Pancreas (tissue), 10 donors: ENCODE measurements at places on chromosomes 1 and 21. TPM values are rescaled to one million over a fixed set of nuclear protein-coding genes. Genes with fewer than 3 reads are reported as not detected.

DNA sequence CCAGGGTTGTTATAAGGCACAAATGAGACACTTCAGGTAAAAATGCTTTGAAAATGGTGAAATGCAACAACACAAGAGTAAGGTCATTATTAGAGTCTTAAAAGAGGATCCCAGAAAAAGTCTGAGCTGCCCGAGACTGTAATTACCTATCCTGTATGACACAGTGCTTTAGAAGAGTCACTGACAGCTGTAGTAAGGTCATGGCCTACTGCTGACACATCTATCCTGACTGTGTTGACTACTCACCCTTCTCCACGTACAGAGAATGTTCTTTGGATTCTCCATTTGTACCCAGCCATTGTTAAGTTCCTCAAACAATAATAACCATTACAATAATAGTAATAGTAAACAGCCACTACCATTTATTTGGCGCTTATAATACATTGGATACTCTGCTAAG, 104.4 kb downstream of the CACHD1 start:
- H3K27ac ChIP-seq: no peak overlapping the region
- no peaks in the 10 kb centered on the region for H3K4me1 ChIP-seq
- H3K4me3 ChIP-seq: no peak overlapping the region
- no peaks in the 10 kb centered on the region for H3K36me3 ChIP-seq
- DNase-seq: no peak
- no peaks in the 10 kb centered on the region for H3K27me3 ChIP-seq

GRCh38 chr1:6249739-6250689, 6.0 kb downstream of the HES3 start:
- DNase-seq: no peak
- H3K4me1 ChIP-seq: no peaks in the 10 kb centered on the region
- no peak overlapping the region for H3K4me3 ChIP-seq

DNA sequence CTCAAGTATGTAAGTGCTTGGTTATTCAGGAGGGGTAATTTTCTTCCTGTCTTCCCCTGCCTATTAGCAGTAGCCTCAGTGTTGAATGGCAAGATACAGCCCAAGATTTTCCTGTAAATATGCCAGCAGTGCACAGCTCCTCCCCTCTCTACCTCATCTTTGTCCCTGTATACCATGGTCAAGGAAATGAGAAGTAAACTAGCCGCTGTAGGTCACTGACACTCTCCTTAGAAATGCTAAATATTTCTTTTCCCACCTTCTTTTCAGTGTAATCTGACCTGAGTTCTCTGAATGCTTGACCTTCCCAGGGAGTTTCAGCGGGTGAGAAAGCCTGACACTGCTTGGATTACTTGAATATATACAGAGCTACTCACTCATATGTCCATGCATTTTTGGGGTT, 84.1 kb upstream of the ZNF326 start:
- H3K4me3 ChIP-seq: no peak overlapping the region
- H3K27me3 ChIP-seq: no peaks in the 10 kb centered on the region
- H3K4me1 ChIP-seq: no peaks in the 10 kb centered on the region
- DNase-seq: no peak

GRCh38 chr21:44419679-44420078, 35.6 kb upstream of the LRRC3 start:
- H3K36me3 ChIP-seq: no peaks in the 10 kb centered on the region
- H3K4me1 ChIP-seq: no peaks in the 10 kb centered on the region
- no peak overlapping the region for H3K4me3 ChIP-seq
- DNase-seq: no peak

GRCh38 chr1:25993197-25993951, 4.5 kb downstream of the PAFAH2 start:
- peaks cover 7% of the 10 kb centered on the region for H3K36me3 ChIP-seq
- no peak overlapping the region for H3K4me3 ChIP-seq
- H3K27ac ChIP-seq: no peak overlapping the region
- H3K27me3 ChIP-seq: no peaks in the 10 kb centered on the region
- H3K4me1 ChIP-seq: no peaks in the 10 kb centered on the region

The CFHR1 gene
- not detected for total RNA-seq

The B3GALT5 gene
- 3.3 TPM for total RNA-seq

The PGLYRP3 gene
- total RNA-seq: not detected
